ENCODE measurements at places on chromosomes 5 and 9.

- no peak for DNase-seq
Measured at GRCh38 chr5:143229896-143230675, 173.4 kb downstream of the NR3C1 start.

DNA sequence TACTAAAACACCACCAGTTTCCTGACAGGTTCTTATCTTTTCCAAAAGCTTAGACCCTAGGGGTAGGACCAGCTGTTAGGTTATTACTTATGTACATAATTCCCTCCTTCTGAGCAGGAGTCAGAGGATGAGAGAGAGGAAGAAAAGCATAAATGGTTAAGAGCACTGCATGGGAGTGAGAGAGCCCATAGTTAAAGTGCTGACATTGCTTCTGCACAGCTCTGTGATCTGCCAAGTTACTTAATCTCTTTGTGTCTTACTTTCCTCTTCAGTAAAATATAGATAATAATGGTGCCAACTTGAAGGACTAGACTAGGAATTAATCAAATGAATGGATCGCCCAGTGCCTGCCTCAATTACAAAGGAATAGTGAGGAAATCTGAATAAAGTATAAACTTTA lies 66.4 kb downstream of the NRG2 start:
- no peak for DNase-seq

DNA sequence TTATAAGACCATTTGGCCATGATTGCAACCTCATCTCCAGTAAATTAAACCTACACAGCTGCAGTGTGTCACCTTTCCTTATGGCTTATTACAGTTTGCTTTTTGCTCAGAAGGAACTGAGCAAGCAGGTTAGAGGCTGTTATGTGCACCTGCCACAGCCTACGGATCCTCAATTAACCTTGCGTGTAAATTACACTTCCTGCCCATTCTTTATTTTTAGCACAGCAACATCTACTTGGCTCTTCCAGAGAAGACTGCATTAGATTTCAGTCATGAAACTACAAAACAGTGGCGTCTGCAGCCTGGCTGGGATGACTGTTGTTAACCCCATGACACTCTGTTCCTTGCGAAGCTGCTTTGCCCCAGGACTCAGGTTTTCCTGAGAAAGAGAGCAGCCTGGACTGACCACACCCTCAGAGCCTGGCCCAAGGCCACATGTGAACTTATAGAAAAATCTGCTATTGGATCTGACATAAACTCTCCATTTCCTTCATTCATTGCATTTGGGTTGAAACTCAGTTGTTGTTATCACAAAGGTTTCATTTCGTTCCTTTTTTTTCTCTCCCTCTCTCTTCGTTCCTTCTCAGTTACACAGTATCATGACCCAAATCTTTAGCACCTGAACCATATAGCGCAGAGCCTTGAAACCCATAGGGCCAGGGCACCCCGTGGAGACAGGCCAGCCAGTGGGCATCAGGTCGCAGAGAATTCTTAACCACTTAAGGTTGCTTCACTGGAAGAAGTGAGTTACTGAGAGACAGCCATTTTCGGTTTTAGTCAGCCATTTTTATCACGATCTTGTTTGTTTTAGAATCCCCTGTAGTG lies 138.6 kb downstream of the PALM2AKAP2 start:
- DNase-seq: no peak

GRCh38 chr5:78718824-78719223 lies 70.3 kb upstream of the LHFPL2 start:
- no peak for DNase-seq

DNA sequence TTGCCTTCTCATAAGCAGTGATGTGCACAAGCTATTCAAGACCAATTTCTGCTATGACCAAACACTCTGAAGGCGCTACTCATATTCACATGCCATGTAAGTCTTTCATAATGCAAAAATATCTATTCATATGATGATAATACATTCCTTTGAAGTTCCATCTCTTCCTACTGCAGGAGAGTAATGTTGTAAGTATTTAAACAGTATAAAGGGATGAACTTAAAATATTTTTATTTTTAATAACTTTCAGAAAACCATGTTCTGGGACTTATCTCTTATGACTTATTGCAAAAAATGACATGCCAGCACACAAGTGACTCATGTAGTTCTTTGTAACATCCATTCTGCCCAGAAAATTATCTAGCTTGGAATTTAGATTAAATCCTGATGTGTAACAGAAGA lies 376.4 kb downstream of the KCTD16 start:
- DNase-seq: no peak

- no peak for DNase-seq
Measured at GRCh38 chr9:20906326-20906725, 125.1 kb downstream of the HACD4 start.

GRCh38 chr9:2465516-2465915 lies 156.1 kb upstream of the VLDLR start:
- DNase-seq: no peak

DNA sequence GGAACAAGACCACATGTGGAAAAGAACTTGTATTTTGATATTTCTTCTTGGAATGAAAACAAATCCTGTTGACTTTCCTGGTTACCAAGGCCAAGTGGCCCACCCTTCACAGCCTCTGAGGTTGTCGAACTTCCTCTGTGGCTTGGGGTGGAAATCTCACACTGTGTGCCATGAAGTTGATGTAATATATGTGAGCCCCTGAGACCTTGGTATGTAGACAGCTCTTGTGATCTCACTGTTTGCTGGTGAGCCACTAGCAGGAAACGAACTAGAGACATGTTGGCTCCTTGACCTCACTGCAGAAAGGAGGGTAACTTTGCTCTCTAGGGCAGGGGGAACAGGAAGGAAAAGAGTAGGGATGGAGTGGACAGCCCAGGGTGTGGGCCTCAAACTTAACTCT lies 159.4 kb downstream of the ARHGAP26 start:
- no peak for DNase-seq

DNA sequence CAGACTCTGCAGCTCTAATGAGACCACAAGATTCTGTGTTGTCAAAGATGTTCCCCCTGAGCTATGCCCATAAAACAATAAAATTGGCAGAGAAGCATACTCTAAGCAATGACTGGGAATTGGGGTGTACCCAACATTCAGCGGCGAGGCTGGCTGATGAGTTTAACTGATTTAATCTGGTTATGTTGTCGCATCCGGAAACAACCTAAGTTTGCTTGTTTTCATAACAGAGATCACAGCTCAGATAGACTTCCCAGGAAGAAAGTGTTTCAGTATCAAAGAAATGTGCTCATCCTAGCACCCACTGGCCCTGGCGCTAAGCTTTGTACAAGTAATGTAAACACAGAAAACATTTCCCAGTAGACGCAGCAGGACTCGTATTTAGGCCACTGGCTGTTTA lies 7.4 kb downstream of the SEMA5A start:
- peak; percentile 35 for DNase-seq

GRCh38 chr5:16417398-16418074 lies 48.1 kb downstream of the ZNF622 start:
- DNase-seq: no peak

DNA sequence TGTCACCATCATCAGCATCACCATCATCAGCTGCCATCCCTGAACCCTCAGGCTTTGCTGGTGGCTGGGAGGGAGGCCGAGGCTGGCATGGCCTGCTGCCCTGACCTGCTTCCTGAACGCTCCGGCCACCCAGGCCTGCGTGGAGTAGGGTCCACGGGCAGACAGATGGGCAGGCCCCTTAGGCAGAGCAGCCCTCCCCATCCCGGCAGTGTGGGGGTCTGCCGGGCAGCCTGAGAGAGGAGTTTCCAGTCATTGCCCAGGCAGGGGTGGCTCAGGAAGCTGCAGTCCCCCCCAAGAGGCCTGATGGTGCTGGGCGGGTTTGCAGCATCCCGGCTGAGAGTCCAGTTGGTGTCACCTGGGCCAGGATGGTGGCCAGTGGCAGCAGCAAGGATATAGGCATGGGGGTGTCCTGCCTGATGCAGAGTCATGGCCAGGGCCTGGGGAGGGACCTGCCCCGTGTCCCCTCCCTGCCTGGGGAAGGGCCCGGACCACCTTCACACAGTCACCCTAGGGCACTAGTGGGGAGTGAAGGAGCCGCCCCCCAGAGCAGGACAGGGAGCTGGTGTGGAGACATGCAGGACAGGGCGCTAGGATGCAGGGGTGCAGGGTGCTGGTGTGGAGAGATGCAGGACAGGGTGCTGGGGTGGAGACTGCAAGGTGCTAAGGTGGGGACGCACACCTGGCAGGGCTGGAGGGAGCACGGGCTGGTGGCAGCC lies 7.7 kb upstream of the EGFL7 start:
- DNase-seq: no peak

DNA sequence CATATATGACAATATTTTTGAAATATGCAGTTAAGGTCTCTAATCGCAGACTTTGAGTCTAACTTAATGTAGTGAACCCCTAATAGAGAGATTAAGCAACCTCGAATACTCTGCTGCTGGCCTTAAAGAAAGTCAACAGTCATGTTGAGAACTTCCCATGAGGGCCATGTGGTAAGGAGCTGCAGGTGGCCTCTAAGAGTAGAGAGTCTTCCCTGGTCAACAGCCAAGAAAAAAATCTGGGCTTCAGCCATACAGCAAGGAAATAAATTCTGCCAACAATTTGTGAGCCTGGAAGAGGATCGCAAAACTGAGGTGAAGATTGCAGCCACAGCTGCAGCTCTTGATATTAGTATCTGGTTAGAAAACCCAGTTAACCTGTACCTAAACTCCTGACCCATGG lies 935.2 kb upstream of the TYRP1 start:
- no peak for DNase-seq

GRCh38 chr5:34498572-34498971 lies 157.6 kb upstream of the RAI14 start:
- DNase-seq: no peak

DNA sequence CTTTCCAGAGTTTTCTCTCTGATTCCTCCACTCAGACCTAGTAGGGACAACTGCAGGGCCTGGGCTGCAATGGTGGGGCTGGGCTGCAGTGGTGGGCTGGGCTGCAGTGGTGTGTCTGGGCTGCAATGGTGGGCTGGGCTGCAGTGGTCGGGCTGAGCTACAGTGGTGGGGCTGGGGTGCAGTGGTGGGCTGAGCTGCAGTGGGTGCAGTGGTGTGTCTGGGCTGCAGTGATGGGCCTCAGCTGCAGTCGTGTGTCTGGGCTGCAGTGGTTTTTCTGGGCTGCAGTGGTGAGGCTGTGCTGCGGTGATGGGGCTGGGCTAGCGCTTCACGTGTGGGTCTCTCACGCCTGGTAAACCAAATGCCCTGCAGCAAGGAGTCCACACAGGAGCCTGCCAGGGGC lies 27.4 kb downstream of the ABO start:
- no peak for DNase-seq

GRCh38 chr5:122007546-122007945 lies 45.8 kb downstream of the SRFBP1 start:
- DNase-seq: no peak

- DNase-seq: peak; percentile 66
Measured at GRCh38 chr9:81686614-81687520, 2.5 kb downstream of the TLE1 start.

DNA sequence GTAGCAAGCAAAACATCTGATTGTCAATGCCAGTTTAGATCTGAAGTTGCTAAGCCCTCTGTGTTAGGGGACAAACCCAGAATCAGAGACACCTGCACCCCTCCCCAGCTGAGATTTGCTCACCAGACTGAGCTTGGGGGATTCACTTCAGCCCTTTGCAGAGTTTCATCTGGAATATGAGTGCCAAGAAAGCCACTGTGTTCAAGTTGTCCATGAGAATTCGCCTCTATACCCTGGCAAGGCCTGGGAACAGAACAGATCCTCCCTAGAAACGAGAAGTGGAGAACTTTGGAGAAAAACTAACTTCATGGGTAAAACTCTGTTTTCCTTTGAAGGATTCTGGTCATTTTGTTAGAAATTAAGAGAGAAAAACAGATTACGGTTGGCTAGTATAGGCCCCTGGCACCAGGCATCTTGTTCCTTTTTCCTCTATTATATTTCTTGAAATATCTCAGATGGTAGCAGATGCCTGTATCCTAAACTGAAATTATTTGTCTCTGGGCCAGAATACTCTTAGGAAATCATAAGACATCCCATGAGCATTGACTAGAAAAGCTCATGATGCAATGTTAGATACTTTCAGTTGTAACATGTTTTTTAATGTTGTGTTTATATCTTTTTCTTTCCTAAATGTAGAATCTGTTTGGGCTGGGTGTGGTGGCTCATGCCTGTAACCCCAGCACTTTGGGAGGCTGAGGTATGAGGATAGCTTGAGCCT lies 64.4 kb downstream of the SNX18 start:
- DNase-seq: no peak

GRCh38 chr9:71498691-71499090 lies 269.6 kb downstream of the CEMIP2 start:
- no peak for DNase-seq

DNA sequence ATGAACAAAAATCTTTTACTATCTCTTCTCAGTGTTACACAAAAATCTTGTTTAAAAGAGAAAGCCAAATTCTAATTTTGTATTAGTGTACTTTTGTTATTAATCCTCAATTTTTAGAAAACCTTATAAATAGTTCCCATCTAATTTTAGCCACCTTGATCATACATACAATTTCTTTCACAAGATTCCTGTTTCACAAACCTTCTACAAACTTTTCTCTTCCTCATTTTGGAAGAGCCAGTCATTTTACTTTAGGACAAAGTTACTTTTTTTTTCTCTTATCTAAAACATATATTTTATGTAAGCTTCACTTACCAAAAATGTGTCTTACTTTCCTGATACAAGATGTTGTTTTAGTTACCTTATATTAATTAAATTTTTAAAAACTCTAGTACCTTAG lies 161.3 kb downstream of the YIPF5 start:
- DNase-seq: no peak

DNA sequence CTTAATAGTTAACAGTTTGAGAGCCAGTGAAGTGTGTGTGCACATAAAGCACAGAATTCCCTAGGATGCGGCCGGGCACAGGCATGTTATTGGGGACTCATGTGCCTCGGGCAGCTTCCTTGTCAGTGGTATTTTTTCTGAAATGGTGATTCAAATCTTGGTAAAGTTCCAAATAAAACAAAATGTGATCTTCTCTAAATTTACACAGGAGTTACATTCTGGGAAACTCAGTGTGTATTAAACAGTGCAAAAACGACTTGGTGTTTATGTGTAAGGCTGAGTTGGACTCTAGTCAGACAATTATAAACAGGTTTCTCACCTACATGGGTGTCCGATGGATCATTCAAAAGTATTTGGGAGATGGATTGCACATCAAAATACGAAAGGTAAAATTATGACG lies 48.9 kb downstream of the BOD1 start:
- peak; percentile 17 for DNase-seq

- DNase-seq: no peak
Measured at GRCh38 chr5:168583742-168584482, 4.7 kb upstream of the PANK3 start.

- DNase-seq: no peak
Measured at GRCh38 chr9:93461821-93462220, 8.4 kb upstream of the FAM120AOS start.
